MV-4-11 (cell line): ENCODE measurements at places on chromosomes 1 and 21.

GRCh38 chr1:115676498-115677181 is 34.9 kb downstream of the VANGL1 start:
- no peak for DNase-seq

DNA sequence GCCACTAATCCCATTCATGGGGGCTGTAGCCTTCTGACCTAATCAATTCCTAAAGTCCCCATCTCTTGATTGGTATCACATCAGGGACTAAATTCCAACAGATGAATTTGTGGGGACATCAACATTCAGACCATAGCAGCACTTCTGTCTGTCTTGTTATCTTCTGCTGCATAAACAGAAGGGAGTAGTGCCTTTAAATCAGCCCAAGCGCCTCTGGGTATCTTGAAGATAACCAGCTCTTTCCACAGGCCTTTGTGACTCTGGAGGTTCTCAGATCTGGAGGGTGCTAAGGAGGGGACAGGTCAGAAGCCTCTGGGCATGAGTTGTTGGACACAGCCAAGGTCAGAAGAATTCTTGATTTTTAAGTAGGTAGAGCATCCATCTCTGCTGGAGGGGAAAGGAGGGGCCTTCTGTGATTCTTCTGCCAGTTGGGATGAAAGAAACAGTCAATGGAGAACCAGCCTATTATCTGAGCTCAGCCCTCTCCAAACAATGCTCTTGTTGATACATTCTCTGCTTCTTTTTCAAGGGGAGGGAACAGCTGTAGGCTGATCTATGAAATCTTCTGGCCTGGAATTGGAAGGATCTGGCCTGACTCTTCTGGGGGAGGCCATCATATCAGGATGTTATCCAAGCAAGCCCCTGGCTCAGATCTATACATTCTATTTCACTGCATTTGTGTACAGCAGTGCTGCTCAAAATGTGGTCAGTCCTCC is 31.3 kb upstream of the LRIG2 start:
- no peak for DNase-seq

DNA sequence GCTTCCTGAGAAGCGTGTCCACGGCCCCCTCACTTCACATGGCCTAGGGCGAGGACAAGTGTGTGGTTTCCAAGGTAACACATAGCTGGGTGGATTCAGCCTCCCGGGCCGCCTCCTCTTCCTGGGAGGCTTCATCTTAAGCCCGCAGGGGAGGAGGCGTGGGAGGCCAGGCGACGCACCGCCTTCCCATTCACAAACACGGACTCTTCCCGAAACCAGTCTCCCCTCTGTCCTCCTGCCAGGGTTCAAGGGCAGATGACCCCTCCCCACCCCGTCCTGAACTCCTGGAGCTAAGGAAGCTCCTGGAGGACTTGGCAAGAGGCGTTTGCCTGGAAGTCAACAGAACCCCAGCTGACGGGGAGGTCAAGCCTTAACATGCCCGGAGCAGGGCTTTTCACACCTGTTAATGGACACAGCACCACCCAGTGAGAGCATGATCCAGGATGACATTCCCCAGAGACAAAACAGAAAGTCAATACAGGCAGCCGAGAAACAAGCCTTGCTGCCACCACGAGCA is 56.7 kb downstream of the KCNN3 start:
- DNase-seq = no peak

DNA sequence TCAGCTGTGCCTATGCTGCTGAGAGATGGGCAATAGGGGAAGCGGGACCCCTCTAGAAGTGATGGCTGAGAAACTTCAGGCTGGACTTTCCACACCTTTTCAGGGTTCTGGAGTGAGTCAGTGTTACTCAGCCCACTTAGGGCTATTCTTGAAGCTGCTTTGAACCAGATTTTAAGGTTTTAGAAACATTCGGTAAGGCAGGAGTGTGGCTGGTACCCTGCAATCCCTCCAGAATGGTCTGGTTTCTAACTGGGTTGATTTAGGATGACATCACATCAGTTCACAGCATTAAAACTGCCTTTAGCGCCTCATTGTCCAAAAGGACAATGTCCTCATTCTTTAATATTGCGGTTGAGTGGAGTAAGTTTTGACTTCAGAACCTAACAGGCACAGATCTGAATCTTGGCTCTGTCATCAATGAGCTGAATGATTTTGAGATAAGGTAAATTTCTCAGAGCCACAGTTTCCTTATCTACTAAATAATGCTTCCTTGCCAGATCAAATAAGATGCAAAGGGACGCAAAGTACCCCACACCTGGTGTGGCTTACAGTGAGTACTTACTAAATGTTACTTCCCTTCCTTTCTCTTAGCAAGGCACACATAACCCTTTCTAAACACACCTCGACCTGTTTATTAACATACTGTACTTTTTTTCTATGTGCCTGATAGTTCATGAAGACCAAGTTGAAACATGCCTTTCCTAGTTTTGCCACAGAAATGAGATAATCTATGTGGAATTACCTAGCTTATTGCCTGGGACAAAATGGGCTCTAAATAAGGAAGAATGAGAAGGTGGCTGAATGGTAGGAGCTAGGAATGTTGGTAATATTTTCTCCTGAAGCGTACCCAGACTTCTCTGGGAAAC is 209.8 kb downstream of the ROR1 start:
- no peak for DNase-seq

- DNase-seq = no peak
Measured at GRCh38 chr21:32611471-32611997, 643 bp downstream of the CFAP298 start.
